ENCODE measurements at places on chromosomes 2 and 18.

DNA sequence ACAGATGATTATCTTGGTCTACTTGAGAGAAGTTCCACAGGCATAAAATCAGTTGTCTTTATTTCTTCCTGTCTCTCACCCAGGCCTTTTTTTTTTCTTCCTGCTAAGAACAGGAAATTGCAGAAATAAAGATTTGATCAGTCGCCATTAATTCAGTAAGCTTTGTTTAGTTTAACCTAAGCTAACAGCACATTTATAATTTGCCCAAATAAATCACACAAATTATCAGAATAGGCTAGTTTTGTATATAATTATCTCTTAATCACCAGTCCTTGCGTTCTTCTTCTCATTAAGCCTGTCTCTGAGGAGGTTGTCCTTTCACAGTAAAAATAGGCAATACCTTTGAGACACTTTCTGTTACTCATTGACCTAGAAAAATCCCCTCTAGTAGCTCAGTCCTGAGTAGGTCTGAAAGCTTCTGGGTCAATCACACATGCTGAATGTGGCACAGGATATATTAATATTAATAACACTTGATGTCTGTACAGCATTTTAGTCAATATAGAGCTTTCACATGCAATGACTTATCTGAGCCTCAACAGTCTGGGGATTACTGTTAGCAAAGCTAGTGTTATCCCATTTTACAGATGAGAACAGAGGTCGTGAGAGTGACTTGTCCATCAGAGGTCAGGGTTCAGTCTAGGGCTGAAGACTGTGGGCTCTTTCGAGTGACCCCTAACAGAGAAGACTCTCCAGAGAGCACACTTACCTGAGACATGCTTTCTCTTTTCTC, 11.2 kb upstream of the STK17B start:
- DNase-seq = no peak

GRCh38 chr2:67567886-67568285, 170.8 kb downstream of the ETAA1 start:
- no peak for DNase-seq

DNA sequence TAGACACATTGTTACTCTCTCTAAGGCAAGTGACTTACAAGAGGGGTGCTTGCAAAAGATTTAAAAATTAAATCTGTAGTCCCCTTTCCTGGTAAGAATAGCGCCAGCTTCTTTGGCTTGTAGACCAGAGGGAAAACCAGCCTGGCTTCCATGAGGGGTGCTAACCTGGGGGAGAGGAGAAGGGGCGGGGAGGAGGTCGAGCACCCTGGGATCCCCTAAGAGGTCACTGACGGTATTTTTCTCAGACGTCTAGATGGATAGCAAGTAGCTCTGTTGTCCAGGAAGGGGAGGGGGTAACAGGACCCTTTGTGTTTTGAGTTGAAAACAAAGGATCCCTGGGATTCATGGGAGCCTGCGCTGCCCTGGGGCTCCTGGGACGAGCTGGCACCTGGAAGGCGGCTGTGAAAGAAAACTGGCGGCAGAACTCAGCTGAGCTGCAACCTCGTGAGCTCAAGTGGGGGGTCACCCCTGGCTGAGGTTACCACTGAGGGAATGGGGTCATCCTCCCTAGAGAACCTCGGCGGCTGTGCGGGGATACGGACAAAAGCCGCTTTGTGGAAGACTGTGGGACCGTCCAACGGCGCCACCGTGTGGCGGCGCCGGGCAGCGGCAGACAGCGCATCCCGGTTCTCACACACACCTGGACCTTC, 37.8 kb upstream of the MRPL19 start:
- peak; percentile 75 for DNase-seq

GRCh38 chr2:239887604-239888003, 137.5 kb downstream of the NDUFA10 start:
- DNase-seq = no peak

- peak; percentile 91 for DNase-seq
These were observed at the start of gene UBE2E3 for GRCh38 chr2:180980106-180980942. Gene UBE2E3 (plus strand): TSS chr2:180980605. CDS start chr2:180982043, 1,438 bp downstream.

GRCh38 chr2:53202063-53202462, 565.5 kb upstream of the CHAC2 start:
- peak; percentile 46 for DNase-seq

GRCh38 chr2:189131991-189132390, 47.6 kb downstream of the COL5A2 start:
- DNase-seq = no peak

DNA sequence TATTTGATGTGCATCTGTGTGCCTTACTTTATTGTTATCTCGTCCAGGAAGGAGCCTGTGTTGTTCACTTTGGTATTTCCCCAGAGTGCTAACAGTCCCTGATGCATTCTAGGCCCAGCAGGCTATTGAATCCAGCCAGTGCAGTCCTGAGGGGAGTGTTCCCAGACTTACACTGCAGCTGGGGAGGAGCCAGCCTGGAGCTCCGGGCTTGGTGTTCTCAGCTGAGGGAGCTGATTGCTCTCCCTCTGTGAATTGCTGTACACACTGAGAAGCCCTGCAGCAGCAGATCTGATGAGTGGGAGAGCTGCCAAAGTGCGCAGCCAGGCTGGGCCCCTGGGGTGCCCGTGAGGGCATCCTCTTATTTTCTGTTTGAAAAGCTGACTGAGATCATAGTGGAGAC, 159.2 kb downstream of the GALNT3 start:
- peak; percentile 12 for DNase-seq

DNA sequence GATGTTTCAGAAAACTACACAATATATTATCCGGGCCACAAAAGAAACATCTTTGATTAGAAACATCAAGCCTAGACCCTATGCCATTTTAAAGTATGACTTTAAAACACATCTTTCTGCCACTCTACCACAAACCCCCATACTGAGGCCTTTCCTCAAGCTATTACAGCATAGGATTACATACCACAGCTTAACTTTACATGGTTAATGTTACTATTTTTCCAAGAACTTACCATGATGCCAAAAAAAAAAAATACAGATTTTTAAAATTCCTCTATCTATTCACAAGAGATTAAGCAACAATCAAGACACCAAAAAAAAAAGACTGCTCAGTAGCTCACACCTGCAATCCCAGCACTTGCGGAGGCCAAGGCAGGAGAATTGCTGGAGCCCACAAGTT, 9.0 kb downstream of the NCKAP1 start:
- peak; percentile 9 for DNase-seq

DNA sequence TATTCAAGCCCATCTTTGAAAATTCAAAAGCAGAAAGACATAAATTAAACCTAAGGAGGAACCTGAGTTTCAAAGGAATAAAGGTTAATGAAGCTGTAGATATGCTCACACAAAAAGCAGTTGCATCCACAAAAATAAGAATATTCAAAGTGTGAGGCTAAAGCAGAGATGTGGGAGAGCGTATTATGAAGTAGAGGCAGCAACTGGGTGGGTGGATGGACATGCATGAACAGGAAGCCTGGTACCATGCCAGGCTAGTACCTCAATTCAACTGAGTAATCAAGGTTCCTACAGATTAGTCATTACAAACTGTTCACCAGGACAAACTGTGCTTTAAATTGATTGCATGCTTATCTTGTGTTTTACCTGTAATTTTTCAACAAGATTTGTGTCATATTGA, 330.0 kb upstream of the PKDCC start:
- DNase-seq = no peak

GRCh38 chr2:65786007-65786717, 353.8 kb upstream of the SPRED2 start:
- DNase-seq = no peak

DNA sequence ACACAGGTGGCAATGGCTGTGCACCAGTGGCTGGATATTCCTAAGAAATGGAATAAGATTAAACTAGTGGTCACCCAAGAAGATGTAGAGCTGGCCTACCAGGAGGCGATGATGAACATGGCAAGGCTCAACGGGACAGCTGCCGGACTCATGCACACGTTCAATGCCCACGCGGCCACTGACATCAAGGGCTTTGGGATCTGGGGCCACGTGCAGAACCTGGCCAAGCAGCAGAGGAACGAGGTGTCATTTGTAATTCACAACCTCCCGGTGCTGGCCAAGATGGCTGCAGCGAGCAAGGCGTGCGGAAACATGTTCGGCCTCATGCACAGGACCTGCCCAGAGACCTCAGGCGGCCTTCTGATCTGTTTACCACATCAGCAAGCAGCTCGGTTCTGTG, 190.8 kb downstream of the FTCDNL1 start:
- DNase-seq = no peak

DNA sequence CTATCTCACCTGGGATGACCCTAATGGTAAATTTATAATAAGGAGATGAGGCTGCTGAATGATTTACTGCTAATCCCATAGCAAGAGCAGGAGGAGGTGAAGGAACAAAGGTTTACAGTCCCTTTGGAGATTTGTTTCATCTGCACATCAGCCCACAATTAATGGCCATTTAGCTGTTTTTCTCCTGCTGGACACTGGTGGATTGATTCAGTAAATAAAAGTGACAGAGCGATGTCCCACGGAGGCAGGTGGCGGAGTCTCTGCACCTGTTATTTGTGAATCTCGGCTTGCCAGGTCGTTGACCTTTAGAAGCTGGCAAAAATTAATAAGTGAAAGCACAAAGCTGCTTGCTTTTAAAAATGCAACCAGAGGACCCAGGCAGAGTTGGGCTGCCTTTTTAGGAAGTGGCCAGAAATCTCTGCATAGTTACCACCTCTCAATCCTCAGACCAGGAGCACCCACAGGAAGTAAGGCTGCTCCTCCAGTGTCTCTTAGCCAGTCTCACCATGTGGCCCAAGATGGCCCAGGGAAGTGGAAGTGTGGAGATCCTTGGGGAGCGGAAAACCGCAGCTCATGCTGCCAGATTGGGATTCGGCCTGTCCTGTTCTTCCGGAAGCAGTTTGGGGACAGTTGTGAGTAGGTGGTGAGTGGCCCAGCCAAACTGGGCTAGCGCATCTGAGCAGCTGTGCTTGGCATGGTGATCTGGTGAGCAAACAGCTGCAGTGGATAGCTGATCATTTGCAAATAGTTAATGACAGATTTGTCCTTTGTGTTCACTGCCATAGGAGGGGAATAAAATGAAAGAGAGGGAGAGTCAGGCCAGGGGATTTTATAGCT, 1005.7 kb upstream of the PIK3C3 start:
- DNase-seq = no peak

- DNase-seq = no peak
These were observed 84.7 kb downstream of the NFATC1 start for GRCh38 chr18:79480171-79481045.

GRCh38 chr2:156470975-156471583, 34.9 kb downstream of the GPD2 start:
- DNase-seq = no peak

DNA sequence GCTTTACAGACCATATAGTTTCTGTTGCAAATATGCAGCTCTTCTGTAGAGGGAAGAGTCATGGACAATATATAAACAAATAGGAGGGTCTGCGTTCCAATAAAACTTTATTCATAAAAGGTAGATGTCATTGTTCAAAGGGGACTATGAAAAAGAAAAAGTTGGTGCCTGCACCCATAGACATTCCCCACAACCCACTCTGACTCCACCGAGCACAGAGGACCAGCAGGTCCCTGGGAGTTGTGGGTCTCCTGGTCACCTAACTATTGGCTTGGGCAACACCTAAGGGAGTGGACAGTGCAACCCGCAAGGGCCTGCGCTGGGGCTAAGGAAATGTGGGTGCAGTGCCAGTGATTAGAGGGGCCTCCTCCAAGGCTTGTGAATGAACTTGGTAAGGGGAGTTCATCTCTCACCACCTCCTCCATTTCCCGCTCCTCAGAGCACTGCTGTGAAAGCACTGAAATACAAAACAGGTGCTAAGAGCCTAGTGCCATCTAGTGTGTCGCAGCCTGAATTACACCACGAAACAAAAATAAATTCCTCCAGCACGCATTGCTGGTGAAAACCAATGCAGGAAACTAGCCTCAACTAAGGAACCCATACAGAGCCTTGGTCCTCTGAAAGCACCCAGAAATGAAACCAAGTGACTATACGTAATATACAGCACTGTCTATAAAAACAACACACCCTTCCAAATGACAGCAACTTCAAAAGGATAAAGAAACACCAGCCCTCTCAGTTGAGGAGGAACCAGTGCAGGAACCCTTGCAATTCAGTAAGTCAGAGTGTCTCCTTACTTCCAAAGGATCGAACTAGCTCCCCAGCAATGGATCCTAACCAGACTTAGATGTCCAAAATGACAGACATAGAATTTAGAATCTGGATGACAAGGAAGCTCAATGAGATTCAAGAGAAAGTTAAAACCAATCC, 166.6 kb downstream of the RNF144A start:
- DNase-seq = peak; percentile 20

DNA sequence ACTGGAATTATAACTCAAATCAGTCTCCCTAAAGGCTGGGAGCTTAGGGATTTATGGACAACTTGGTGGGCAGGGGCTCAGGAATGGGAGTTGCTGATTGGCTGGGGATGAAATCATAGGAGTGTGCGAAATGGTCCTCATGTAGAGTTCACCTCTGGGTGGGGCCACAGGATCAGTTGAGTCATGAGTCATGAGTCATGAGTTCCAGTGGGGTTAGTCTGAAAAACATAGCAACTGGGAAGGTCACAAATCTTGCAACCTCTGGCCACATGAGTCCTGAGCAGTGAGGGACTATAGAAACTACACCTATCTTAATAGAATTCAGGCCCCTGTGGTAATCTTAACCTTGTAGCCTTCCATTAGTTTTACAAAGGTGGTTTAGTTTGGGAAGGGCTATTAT, 383.3 kb downstream of the RBM43 start:
- DNase-seq = no peak

DNA sequence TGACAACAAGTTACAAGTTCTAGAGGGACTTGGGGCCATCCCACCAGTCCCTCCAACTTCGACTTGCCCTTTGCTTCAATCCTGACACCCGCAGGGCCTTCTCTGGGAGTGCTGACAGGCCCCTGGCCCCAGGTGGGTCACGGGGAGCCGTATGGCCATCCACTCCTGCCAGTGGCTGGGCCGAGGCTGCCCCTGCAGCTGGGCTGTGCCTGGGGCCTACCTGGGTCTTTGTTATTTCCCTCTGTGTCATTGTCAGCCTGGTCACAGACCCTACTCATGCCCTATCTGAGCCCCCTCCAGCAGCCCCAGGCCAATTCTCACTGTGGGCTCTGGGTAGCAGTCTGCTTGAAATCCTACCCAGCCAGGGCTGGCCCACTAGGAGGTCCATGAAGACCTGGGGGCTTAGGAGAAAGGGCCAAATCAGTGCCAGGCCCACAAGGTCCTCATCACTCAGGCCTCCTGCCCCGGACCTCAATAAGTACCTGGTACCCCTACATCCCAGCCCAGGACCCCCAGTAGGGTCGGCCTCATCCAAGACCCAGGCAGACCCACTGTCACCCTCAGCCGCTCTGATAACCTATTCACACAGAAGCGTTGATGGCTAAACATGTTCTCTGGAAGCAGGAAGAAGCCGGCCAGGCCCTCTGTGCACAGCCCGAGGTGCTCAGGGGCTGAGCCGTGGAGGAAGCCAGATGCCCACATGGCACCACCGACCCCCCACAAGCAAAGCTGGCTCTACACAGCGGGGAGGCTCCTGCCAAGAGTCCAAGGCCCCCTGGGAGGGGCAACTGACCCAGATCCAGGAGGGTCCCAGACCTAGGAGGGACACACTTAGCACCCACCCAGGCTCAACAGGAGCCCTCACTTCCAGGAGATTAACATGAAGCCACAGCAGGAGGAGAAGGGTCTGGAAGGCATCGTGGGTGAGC, 57.7 kb downstream of the BIN1 start:
- DNase-seq = no peak

Data from GM03348 (cell line).